Dermis microvascular lymphatic vessel endothelial cell (primary cell): ENCODE measurements at places on chromosomes 2 and 18.

- no peak for DNase-seq
Measured at GRCh38 chr2:85717308-85718008, 23.3 kb downstream of the GNLY start.

- DNase-seq: peak; percentile 31
Measured at GRCh38 chr2:69582582-69583176, 60.9 kb downstream of the AAK1 start.

GRCh38 chr2:119520696-119521432 lies 3.4 kb downstream of the SCTR start:
- DNase-seq: no peak

- no peak for DNase-seq
Measured at GRCh38 chr2:38835990-38836389, 39.7 kb downstream of the DHX57 start.

GRCh38 chr18:46388286-46388685 lies 268.7 kb downstream of the LOXHD1 start:
- no peak for DNase-seq

DNA sequence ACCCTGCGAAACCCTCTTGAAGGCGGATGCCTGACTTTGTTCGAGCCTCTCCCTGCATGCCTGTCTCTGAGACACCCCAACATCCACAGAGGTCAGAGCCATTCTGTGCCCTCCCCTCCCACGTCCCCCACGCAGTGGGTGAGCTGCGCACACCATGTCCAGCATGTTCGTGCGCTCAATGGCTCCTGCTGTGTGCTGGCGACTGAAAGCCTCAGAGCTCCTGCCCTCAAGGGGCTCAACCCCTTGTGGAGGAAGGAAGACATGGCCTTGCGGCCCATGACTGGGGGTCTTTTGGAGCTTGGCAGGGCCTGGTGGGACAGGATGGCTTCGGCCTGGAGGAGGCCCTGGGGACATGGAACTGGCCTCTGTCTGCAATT lies 45.7 kb downstream of the ANKMY1 start:
- DNase-seq: no peak

GRCh38 chr2:107002735-107003134 lies 116.8 kb upstream of the ST6GAL2 start:
- DNase-seq: no peak

GRCh38 chr2:42847596-42848151 lies 55.3 kb upstream of the HAAO start:
- no peak for DNase-seq

GRCh38 chr2:8986327-8986976 lies 17.0 kb downstream of the MBOAT2 start:
- DNase-seq: no peak

- no peak for DNase-seq
Measured at GRCh38 chr2:7281231-7282201, 364.3 kb downstream of the RNF144A start.

GRCh38 chr18:24400587-24400986 lies 3.0 kb upstream of the OSBPL1A start:
- no peak for DNase-seq

GRCh38 chr2:62556086-62556485 lies 50.1 kb upstream of the TMEM17 start:
- no peak for DNase-seq

DNA sequence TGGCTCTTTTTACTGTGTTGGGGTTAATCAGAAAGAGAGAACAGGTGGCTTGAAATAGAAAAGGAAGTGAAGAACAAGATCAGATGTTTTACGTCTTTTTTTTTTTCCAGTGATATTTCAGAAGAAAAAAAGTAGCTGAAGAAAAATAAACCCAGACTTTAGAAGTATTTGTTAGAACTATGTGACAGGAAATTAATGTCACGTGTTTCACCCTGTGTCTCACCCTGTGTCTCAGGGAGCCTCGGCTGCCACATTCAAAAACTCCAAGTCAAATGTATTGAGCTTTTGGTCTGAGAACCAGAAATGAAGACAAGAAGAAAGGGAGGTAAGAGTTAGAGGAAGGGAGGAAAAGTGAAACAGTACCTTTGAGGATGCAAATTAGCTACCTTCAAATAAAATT lies 38.0 kb downstream of the AKAIN1 start:
- no peak for DNase-seq

DNA sequence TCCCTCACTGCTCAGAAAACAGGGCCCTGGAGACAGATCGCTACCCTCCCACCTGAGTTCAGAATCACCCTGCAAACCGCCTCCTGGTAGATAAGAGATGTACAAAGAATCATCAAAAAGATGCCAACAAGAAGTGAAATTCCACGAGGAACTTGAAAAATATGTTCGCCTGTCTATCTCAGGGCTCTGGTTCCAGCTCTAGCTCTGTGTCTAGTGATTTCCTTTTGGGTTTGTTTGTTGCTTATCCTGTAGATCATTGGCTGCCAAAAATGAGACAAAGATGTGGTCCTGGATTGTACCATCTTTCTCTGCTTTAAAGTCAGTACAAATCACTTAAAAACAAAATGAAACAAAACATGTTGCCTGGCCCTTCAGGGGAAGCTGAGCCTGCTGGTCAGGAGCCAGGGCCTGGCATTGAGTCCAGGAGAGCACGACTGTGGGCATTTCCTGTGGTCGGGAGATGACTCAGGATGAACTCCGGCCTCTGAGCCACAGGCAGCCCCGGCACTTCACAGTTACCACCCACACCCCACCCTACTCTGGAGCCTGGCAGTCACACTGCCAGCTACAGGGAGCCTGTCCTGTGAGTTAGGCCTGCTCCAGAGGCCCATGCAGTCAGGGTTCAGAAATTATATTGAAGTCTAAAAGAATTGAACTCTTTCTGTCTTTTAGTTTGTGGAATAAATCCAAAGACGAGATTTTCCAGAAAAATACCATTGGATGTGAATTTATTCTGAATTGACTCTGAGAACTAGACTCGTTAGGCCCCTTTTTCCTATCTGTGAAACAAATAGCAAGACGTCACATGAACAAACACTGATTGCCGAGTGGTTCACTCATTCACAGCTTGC lies 8.0 kb upstream of the ITGB6 start:
- peak; percentile 92 for DNase-seq

DNA sequence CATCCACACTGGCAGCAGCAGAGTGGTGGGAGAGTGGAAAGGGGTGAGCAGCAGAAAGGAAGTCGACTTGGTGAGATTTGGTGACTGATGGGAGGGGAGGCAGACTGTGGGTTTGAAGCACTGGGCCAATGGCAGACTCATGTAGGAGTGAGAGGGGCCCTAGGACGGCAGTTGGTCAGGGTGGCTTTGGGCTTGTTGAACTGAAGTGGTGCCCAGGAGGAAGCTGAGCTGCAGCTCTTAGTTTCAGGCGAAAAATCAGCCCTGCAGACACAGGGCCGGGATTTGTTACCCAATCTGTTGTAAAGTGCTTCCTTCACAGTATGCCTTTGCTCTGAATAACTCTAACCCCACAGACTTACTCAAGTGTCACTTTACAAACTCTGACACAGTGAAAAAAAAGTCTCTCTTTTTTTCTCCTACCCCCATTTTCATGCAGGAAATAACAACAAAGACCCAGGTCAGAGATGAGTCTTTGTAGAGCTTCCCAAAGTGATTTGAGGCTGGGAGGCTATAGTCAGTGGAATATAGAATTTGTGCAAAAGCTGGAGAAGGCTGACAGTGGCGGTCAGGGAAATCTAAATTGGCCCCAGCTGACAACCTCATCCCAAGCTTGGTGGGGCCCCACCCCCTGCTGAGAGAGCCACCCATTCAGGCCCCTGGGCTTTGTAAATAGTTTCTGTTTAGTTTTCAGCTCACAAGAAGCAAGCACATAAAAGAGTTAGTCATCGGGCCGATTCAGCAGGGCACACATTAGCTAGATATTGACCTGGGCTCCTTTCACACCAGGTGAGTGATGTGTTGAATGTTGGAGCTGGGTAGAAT lies 226.9 kb downstream of the VAPA start:
- DNase-seq: no peak

- no peak for DNase-seq
Measured at GRCh38 chr18:59551902-59552635, 145.2 kb downstream of the CCBE1 start.

GRCh38 chr18:23669202-23669766 lies 6.6 kb upstream of the ANKRD29 start:
- no peak for DNase-seq

- DNase-seq: no peak
Measured at GRCh38 chr2:199819746-199820145, 31.2 kb downstream of the FTCDNL1 start.

GRCh38 chr2:74979844-74980243 lies 21.4 kb downstream of the POLE4 start:
- no peak for DNase-seq

DNA sequence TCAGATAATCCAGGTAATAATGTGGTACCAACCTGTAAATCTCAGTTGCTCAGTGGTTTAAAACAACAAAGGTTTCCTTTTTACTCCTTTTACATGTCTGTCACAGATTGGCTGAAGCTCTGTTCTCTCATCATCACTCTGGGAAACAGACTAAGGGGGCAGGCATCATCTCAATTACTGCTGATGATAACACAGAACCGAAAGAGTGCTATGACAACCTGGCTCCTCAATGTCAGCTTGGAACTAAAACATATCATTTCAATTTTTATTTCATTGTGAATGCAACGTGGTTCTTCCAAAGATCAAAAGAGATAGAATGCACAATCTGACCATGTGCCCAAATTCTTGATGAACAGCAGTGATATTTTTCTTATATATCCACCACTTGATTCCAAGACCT lies 1315.0 kb upstream of the CDH2 start:
- DNase-seq: no peak

DNA sequence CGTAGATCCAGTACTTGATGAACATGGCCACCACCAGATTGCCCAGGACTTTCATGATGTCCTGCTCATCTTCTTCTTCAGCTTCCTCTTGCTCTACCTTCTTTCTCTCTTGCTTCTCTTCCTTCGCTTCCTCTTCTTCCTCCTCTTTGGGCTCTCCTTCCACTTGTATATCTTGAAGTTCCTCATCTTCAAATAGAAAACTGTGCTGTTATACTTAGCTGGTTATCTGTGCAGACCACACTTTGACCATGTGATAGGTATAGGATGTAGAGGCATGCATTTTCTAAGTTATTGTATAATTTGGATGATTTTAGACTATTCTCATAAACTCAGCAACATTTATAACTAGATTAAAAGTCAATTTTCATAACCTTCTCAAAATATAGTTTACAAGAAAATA lies 263.4 kb downstream of the NAPG start:
- DNase-seq: no peak

- no peak for DNase-seq
Measured at GRCh38 chr2:2866459-2866858, 511.2 kb downstream of the EIPR1 start.

DNA sequence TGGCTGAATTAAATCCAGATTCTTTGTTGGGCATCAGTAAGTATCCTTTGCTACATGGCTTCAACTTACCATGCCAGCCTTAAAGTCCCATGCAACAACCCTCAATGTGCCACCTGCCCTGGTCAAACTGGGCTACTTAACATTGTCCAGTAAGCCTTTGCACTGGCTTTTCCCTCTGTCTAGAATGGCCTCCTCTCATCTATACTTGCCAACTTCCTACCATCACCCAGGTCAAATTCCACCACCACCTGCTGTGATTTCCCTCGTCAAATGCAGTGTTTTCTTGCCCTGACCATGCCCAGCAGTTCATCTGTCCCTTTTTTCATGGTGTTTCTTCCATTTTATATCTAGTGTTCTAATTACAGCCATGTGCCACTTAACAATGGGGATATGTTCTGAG lies 5.7 kb downstream of the KLHL23 start:
- no peak for DNase-seq

GRCh38 chr2:189233527-189233926 lies 54.0 kb upstream of the COL5A2 start:
- no peak for DNase-seq

- no peak for DNase-seq
Measured at GRCh38 chr2:215548714-215549113, 112.8 kb upstream of the FN1 start.

DNA sequence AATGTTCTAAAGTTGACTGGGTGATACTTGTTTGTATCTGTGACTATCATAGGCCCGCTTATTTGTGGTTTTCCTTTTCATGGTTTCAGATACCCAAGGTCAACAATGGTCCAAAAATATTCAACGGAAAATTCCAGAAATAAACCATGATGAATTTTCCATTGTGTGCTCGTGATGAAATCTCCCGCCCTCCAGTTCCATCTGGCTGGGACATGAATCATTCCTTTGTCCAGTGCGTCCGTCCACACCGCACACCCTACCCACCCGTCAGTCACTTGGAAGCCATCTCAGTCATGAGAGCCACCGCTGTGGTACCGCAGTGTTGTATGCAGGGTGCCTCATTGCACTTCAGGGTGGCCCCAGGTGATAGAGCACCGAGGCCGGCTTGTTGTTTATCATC lies 268.2 kb upstream of the PXDN start:
- peak; percentile 84 for DNase-seq

DNA sequence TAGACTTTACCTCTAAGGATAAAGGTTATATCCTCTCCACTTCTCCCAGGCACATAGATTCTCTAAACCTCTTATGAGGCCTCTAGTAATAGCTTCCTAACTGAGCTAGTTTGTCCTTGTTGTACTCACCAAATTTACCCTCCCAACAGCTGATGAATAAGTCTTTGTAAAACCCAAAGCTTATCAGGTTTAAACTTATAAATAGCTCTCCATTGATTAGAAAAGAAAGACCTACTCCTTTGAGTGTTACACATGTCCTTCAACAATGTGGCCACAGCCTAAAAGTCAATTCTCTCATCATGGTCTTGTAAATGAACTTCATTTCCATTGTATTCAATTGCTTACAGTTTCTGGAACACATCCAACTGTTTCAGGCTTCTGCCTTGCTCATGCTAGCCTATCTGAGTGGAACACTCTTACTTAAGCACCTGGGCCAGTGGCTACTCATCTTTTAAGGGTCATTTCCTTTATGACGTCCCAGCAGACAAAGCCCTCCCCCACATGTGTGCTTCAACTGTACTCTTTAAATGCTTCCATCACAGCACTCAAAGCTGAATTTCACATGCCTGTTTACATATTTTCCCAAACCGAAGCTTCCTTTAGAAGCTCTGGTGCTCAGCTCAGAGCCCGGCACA lies 131.6 kb downstream of the CDH2 start:
- DNase-seq: no peak

DNA sequence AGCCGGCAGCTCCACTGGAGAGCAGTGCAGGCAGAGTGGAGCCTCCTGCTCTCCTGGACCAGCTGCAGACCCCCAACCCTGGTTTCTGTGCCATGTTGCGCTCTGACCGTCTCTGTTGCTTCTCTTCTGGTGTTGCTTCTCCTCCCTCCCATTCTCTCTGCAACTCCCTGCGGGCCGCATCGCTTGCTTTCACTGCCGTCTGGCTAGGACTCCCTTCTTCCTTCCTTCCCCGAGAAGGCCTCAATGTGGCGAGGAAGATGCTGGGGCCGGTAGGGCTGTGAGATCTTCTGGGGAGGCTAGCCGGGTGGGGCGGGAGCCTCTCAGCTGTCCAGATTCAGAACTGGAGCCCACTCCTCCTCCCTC lies 6.2 kb downstream of the DNAJB2 start:
- no peak for DNase-seq
